T47D (cell line): ENCODE measurements at places on chromosomes 6 and 20.

GRCh38 chr6:91720324-91720723 lies 1133.5 kb upstream of the MAP3K7 start:
- DNase-seq, result no peak

GRCh38 chr6:110617057-110617456 lies 140.6 kb upstream of the SLC22A16 start:
- DNase-seq, result no peak

DNA sequence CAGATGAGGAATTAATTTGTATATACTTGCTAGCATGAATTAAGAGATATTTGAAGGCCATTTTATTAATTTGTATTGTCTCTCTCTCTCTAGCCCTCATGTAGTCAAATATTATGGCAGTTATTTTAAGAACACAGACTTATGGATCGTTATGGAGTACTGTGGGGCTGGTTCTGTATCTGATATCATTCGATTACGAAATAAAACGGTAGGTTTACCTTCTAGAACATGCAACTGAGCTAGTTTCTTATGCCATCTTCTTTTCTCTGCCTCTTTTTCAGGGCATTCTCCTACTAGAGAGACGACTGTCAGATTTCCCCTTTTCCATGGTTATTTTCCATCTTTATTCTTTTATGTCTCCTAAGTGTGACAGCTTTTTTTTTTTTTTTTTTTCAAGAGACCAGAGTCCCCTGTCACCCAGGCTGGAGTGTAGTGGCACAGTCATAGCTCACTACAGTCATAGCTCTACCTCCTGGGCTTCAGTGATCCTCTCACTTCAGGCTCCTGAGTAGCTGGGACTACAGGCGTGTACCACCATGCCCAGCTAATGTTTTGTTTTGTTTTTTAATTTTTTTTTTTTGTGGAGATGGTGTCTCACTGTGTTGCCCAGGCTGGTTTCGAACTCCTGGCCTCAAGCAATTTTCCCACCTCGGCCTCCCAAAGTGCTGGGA lies 15.6 kb downstream of the STK4 start:
- no peak for DNase-seq

DNA sequence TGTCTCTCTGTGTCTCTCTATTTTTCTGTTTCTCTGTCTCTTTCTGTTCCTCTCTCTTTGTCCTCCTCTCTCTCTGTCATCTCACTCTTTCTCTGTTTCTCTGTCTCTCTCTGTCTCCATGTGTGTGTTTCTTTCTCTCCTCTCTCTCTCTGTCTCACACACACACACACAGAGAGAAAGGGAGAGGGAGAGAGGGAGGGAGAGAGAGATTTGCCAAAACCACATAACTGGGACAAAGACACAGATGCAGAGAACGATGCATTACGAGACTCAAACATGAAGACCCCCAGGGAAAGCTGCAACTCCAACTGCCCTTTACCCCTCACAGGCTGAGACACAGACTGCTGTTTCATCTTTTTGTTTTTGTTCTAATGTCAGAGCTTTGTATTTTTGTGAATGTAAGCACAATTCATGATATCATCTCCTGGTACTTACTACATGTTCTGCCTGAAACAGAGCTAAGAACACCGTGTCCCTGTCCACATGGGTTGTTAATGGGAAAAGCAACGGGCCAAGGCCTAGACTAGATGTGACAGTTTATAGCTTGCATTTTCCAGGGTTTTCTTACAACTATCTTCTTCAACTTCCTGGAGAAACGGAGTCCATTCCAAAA lies 177.1 kb upstream of the ARID1B start:
- no peak for DNase-seq

GRCh38 chr6:164502833-164503232 lies 806.6 kb downstream of the C6orf118 start:
- no peak for DNase-seq

DNA sequence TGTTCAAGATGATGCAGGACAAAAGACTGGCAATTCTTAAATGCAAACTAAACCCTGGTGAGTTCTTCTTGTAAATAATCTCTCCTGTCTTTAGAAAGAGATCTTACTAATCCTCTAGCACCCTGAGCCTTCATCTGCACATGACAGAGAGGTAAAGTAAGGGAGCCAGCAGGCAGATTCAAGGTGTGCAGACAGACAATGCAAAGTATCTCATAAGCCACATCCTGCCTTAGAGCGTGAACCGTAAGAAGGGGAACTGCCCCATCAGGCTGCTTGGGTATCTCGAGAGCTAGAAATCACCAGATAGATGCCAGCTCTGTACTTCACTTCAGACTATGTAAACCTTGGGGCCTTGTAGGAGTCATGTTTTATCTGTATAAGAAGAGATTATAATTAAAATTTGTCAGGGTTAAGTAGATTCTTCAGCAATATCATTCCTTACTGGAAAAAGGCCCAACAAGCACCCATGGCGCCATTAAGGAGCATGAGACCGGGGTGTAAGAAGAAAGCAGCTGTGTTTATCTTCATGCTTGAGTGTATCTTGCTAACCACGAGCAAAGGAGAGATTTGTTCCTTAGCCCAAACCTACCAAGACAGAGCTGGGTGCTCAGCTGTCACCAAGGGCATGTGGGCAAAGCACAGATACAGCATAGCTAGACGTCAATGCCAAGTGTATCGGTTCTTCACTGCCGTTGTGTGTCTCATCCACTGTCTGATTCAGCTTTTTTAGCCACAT lies 24.4 kb downstream of the CNR1 start:
- no peak for DNase-seq
